B cell (primary cell): ENCODE measurements at places on chromosomes 3 and 15. TPM values are rescaled to one million over a fixed set of nuclear protein-coding genes. Genes with fewer than 3 reads are reported as not detected.

GRCh38 chr3:152719264-152719663, 115.7 kb upstream of the P2RY1 start:
- no peak for DNase-seq
- no peaks in the 10 kb centered on the region for H3K27me3 ChIP-seq
- no peaks in the 10 kb centered on the region for H3K4me1 ChIP-seq

- H3K27me3 ChIP-seq: no peaks in the 10 kb centered on the region
- H3K4me3 ChIP-seq: no peak overlapping the region
- no peaks in the 10 kb centered on the region for H3K4me1 ChIP-seq
Observed at GRCh38 chr3:128293930-128294329, 140.6 kb downstream of the EEFSEC start.

GRCh38 chr15:37016231-37016630, 84.1 kb downstream of the MEIS2 start:
- H3K4me3 ChIP-seq: no peak overlapping the region
- no peaks in the 10 kb centered on the region for H3K4me1 ChIP-seq

- H3K27me3 ChIP-seq: no peaks in the 10 kb centered on the region
- H3K4me1 ChIP-seq: no peaks in the 10 kb centered on the region
- H3K36me3 ChIP-seq: no peaks in the 10 kb centered on the region
- no peak overlapping the region for H3K27ac ChIP-seq
- no peak for DNase-seq
- H3K4me3 ChIP-seq: no peak overlapping the region
Observed at GRCh38 chr3:4196506-4197147, 106.5 kb upstream of the SETMAR start.

DNA sequence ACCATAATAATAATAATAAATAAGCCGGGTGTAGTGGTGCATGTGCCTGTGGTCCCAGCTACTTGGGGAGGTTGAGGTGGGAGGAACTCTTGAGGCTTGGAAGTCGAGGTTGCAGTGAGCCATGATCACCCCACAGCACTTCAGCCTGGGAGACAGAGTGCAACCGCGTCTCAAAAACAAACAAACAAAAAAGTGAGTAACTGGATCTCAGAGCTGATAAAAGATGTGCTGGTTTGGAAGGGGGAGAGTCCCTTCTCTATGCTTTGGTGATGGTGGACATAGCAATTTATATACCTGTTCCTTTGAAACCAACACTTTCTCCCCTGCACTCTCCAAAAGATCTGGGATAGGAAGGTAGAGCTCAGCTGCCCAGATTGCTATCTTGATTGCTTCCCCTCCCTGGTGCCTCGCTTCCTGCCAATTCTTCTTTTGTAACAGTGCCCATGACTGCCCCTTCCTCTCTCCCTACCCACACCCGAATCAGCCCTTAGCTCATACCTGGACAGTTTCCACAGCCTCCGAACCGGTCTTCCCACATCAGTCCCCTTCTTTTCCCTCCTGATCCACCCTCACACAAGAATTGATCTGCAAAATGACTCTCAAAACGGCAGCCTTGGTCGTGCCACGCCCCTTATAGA, 55.1 kb upstream of the UBE2E1 start:
- H3K36me3 ChIP-seq: no peaks in the 10 kb centered on the region
- no peak overlapping the region for H3K4me3 ChIP-seq
- no peak overlapping the region for H3K27ac ChIP-seq
- H3K27me3 ChIP-seq: no peaks in the 10 kb centered on the region

The CLEC3B gene
- 0.34 TPM in 1 of 2 replicates, not detected in the other for total RNA-seq

The SPINT1 gene
- total RNA-seq: 14.4 and 18.2 TPM in 2 replicates
